ENCODE measurements at places on chromosomes 3 and 15.

DNA sequence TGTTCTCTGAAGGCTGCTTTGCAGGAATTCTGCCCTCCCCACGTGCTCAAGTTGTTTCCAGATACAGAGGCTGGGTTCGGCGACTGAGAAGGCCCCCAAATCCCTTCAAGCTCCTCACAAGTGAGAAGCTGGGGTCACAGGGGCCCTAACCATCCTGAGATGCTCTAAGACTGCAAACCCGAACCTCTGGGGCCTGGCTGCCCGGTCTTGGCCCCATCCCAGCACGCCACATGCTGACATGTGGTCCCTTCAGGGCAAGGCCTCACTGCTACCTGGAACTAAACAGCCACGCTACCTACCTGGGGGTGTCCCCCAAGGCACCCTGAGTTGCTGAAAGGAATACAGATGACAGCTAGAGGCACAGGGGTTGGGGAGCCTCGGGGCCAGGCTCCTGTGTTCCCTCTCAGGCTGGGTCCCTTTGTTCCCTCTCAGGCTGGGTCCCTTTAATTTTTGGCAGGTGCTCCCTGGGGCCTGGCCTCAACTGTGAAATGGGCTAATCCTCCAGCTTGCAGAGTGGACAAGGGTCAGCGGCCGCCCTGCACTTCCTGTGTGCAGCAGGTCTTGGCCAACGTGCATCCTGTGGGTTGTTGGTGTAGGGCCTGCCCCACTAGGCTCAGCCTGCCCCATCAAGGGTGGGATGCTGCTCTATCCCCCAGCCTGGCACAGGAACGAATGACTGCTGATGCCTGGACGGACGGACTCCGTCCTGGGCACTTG, 32.5 kb downstream of the KLHL25 start:
- DNase-seq: no peak

DNA sequence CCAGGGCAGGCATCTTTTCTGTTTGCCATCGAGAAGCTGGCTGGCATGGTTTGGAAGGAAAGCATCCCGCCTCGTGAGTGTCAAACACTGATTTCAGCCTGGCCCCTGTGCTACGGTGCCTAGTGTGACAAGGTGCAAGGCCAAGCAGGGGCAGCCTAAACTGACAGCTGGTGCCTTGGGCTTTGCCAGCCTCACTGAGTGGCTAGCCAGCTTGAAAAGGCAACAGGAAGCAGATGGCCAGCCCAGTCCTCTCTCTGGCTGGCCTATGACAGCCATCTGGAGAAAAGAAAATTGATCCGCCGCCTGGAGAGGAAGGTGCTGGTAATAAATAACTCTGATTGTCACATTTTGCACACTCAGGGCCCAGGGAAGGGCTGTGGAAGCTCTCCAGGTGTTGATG, 52.2 kb downstream of the C3orf85 start:
- no peak for DNase-seq

DNA sequence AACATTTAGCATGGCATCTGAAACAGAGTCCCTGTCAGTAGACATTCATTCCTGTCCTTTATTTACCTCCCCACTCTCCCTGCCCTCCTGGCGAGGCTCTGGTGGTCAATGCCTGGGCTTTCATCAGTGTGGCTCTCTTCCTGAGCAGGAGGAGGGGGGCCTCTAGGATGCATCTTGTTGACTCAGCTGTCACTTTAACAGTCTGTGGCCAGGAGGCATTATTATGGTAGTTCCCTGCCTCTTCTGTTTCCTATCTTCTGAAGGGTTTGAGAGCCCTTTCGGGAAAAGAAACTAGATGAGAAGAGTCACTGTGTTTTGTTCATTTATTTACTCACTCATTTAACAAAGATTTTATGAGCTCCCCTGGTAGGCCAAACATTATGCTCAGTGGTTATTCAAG, 2.4 kb upstream of the PPP1R14D start:
- DNase-seq: no peak

- DNase-seq: no peak
Measured at GRCh38 chr3:127929818-127930413, 14.9 kb downstream of the KBTBD12 start.

- DNase-seq: no peak
Measured at GRCh38 chr3:128917291-128917690, 37.9 kb downstream of the ACAD9 start.

DNA sequence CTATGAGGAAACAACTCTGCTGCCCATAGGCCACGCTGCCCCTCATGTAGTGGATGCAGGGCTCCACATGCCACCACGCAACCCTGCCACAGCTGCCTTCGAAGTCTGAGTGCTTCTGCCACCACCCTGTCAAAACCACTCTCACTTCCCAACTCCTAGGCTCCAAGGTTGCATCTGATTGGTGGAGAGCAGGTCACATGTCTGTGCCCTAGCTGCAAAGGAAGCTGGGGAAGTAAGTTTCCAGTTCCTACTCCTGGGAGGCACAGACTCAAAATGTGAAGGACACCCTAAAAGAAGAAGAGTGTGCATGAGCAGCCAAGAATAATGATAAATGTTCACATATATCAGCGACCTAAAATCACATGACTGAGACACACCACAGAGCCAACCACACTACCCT, 31.9 kb upstream of the TICRR start:
- peak; percentile 52 for DNase-seq

- DNase-seq: no peak
Measured at GRCh38 chr3:78729946-78730345, 1037.9 kb downstream of the ROBO1 start.

DNA sequence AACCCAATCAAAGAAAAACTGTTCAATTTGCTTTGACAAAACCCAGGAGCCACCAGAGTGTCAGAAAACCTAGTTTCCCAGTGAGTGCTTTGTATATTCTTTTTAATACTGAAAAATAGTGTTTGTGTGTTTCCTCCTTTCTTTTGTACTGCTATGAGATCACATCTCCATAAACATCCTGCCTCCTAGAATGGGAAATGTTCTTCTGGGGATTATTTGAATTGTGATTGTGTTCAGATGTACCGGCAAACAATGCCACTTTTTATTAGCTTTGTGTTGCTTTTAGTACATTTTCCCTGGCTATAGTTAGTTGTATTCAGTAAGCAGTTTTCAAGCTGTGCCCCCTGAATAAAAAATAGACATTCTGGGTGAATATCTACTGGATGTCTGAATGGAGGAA, 148.0 kb upstream of the NR2E3 start:
- DNase-seq: no peak

- no peak for DNase-seq
Measured at GRCh38 chr3:158763421-158763820, 31.2 kb upstream of the RARRES1 start.

DNA sequence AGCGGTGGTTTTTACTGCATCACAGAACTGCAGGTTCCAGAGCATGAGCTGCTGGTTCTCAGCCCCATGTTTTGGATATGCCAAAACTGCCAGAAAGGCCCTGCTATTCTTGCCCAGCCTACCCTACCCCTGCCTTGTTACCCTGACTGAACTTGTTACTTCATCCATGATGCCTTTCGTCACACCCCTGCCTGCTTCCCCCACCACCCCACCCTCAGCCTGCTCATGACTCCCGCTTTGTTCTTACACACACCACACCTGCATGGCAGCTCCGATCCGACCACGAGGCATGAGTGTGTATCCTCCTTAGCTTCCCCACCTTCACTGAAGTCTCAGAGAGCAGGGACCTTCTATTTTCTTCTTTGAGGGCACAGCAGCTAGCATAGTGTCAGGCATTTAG, 5.1 kb upstream of the TM4SF1 start:
- no peak for DNase-seq

DNA sequence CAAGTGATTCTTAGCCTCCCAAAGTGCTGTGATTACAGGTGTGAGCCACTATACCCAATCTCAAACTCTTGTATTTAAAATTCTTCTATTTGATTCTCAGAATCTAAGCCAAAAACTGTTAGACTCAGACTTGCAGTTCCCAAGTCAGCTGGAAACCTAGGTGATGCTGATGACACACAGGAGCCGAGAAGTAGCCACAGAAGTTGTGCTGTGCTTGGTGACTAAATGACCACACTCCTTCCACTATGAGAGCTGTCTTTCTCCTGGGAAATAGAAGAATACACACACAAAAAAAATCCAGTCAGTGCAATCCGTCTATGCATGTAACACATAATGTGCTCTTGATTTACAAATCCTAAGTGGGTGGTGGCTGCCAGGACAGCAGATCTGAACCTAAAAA, 33.9 kb downstream of the ILDR1 start:
- no peak for DNase-seq

DNA sequence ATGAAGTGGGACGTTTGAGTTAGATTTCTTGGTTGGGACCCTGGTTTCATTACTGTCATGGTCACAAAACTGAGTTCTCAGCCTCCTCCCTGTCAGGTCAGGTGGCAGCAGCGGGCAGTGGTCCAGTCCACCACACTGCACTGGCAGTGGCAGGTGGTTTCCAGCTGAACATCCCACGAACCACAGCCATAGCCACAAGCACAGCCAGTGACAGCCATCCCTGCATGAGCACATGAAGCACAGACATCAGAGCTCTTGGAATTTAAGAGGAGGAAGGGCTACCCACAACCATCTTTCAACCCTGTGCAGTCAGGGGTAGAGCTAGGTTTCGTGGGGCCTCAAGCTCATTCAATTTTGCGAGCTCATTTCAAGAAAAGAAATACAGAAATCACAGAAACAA, 1.5 kb downstream of the RETNLB start:
- DNase-seq: no peak

- peak; percentile 64 for DNase-seq
Measured at GRCh38 chr3:15405448-15406050, 21.8 kb downstream of the METTL6 start.

DNA sequence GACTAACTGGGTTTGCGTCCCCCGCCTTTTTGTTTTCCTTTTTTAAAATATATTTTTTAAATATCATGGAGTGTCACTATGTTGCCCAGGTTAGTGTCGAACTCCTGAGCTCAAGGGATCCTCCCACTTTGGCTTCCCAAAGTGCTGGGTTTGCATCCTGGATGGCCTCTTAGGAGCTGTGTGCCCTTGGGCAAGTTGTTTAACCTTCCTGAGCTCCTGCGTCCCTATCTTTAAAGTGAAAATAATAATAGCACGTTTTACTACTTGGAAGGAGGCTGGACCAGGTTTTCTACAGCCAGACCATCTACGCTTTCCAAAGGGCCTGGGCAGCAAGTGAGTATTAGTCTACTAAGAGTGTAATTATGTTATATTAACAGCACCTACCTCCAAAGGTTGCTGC, 44.2 kb upstream of the RNU6-1 start:
- no peak for DNase-seq

DNA sequence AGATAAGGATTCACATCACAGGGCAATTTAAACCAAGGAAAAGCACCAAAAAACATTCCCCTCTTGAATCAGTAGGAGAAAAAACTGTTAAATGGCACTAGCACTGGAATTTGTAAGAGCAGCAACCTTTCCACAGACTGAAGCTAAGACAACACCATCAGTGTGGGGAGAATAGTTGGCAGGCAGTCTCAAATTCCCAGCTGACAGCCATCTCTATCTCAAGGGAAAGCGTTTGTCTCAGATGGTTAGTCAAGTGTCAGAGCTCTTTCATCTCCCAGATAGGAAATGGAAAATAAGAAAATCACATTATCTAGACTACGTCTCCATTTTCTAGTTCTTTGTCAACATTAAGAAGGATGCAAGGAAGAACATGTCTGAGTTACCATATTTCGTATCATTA, 228.7 kb downstream of the WDR72 start:
- no peak for DNase-seq

GRCh38 chr15:47367726-47368390, 349.4 kb upstream of the SEMA6D start:
- no peak for DNase-seq

DNA sequence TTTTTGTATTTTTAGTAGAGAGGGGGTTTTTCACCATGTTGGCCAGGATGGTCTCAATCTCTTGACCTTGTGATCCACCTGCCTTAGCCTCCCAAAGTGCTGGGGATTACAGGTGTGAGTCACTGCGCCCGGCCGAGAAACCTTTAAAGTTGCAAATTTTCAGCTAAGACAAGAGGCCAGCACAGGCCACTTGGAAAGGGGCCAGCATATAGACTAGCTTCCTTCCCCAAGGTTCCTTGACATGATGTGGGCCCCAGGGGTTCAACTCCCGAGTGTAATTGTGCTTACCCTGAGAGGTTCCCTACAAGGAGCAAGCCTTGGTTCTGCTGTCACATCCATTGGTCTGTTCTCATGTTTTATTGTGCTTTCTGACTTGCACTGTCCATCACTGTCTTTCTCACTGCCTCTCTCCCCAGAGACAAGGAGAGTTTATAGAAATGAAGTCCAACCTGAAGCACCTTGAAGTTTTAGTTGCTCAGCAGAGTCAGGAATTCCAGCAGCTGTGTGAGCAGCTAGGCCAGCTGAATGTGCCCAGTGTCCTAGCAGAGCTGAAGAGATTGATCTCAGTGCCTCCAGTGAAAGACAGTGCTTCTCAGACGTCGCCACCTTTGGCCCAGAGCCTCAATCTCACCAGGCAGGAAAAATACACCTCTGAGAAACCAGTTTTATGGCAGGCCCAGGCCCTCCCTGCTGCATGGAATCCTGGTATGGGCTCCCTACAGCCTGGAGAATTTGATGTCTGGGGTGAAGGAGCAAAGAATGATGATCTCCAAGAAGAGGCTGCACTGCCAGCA, 21.1 kb downstream of the C3orf62 start:
- DNase-seq: no peak

GRCh38 chr3:128491941-128492670, 895 bp downstream of the GATA2 start:
- no peak for DNase-seq

- peak; percentile 9 for DNase-seq
Measured at GRCh38 chr3:13166243-13167063, 93.2 kb upstream of the IQSEC1 start.

DNA sequence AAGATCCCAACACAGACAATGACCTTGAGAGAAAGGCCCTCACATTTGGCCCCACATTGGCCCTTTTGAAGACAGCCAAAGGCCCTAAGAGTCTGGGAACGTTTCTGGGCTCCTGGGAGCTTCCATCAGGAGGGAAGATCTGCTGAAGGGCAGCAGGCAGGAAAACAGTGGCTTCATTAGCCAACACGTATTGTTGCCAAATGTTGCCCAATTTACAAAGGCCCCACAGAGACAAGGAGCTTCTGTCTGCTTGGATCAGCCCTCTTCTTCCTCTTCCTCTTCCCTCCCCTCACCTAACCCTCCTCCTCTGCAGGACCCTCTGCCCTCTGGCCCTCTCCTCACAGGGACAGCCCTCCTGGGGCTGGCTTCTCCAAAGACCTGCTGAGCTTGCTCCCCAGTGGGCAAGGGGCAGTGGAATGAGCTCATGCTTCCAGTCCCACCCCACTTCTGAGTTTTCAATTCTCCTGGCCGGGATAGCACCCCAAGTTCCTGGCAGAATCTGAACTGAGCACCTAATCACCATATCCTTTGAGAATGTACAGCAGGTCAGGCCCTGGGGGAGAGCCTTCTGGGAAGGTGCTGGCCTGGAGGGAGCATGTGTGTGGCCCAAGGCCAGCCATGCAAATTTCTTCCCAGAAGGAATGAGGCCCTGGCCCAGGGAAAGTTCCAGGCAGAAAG, 5.1 kb upstream of the LTF start:
- peak; percentile 41 for DNase-seq

GRCh38 chr3:30347679-30348216, 258.7 kb upstream of the TGFBR2 start:
- DNase-seq: no peak

- no peak for DNase-seq
Measured at GRCh38 chr3:23588547-23588946, 217.2 kb upstream of the UBE2E1 start.
